Inflammatory macrophage treated with lipopolysaccharide for 1 hour (primary cell): ENCODE measurements at places on chromosomes 6 and 20.

- DNase-seq, result no peak
Observed at GRCh38 chr6:133407320-133408100, 166.4 kb downstream of the EYA4 start.

DNA sequence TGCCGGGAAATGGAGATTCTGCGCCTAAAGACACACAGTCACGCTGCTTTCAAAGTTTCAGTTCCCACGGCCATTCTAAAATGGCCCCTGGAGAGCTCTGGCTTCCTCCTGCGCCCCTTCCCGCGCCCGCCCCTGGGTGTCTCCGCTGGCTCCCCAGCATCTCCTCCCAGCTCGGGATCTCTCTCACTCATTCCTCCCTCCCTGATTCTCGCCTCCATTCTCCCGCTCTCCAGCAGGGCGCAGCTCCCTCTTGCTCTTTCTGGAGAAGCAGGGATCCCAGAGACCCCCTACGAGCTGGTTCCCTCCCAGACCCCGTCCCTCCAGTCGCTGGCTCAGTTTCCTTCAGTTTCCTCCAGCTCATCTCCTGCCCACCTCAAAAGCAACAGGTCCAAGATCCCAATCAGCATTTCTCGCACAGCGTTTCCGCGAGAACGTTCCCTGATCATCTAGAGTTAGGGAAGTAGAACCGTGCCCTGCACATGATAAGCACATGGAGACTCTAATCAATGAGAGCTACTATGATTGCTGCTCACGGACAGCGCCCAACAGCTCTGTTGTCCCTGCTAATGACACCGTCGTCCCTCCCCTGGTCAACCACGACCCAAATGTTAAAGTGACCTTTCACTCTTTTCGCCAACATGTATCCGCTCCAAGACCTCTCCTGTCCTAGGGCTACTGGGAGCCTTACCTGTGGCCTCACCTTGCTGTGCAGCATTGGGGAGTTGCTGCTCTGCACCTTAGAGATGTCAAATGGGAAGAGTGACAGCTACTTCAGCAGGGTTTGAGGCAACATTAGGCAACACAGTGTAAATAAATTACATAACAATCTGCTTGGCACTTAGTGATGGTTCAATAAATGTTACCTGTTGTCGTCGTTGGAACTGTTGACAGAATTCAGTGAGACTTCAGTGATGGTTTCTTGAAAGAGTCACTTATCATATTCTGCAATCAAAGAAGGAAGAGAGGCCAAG, 218.5 kb upstream of the QKI start:
- no peak for DNase-seq

DNA sequence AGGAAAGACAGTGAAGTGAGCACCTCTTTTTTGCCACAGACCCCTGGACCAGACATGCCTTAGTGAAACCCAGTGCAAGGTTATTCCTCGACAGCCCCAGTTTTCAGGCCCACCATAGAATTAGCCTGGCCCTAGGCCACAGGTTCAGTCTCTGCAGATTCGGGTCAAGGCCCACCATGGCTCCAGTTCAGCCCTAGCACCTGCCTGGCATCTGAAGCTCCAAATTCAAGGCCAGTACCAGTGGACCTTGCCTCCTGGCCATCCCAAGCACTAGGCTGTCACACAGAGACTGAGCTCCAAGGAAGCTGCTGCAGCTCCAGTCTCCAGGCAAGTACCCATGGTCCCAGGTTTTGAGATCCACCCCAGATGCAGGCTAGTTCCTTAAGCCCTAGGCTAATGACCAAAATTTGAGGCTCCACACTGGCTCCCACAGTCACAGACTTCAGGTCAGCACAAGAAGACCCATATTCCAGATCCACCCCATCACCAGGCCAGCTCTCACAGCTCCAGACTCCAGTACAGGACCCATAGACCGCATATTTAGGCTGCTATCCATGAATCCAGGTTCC, 877.5 kb upstream of the ADGRB3 start:
- no peak for DNase-seq

DNA sequence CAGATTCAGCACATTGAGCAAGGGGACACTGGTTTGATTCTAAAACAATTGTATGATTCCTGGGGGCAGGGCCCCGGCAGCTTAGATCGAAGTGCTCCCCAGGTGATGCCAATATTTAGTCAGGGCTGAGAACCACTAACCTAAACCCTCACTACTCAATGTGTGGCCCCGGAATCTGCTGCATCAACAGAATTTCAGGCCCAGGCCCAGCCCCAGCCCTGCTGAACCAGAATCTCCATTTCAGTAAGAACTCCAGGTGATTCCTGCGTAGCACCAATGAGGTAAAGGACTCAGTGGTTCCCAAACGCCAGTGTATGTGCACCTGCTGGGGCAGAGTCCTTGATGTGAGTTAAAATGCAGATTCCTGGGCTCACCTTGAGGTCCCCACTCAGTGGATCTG, 152.8 kb upstream of the KCNG1 start:
- DNase-seq, result no peak

- no peak for DNase-seq
Observed at GRCh38 chr6:25441663-25442270, 162.6 kb downstream of the CARMIL1 start.

- no peak for DNase-seq
Observed at GRCh38 chr20:14700639-14700960, 363.2 kb upstream of the FLRT3 start.

DNA sequence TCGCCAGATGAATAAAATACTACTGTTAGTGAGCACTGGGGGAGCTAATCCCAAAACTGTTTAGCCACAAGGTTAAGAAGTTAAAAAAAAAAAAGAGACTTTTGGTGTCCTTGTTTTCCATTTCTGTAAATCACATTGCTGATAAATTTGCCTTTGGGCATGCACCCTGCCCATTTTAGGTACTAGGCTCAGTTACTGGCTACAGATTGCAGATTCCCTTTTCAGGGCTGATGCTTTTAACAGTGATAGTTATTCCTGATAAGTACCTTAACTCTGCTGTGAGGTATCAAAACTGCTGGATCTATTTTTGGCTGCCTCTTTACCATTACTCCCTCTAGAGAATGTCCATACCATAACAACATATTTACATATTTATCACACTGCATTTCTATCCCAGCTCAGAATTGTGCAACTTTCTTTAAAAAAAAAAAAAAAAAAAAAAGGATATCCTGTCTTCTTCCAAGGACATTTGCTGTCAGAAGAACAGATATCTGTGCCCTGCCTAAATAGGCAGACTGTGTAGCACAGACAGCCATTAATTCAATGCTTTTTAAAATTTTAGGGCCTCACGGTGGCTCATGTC, 94.5 kb downstream of the SSR1 start:
- DNase-seq, result no peak

DNA sequence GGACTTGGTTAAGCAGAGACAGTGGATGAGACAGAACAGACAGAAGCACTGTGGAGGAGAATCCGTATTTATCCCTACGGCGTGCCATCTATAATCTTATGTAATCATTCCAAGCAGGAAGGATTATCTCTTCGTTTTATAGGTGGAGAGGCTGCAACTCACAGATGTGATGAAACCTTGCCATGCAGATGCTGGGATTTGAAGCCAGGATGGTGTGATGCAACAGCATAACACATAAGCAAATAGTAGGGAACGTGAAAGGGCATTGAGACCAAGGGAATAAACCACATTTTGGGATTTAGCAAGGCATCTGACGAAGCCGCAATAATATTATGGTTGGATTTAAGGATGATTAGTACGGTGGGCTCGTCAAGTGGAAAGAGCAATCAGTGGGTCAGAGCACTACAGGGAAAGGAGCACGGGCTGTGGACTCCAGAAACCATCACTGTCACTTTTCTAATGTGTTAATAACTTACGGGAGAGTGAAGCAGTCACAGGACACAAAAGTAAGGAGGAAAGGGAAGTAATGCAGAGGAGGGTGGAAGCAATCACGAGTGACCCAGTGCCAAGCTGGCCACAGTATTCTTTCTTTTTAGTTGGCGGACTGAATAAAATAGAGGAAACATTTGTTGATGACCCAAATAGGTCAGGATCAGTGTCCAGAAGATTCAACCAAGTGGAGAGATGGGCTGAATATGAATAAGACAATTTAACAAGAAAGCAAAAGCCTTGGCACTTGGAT, 119.6 kb upstream of the EDN1 start:
- peak; percentile 35 for DNase-seq

GRCh38 chr20:63024573-63025392, 18.0 kb upstream of the BHLHE23 start:
- DNase-seq, result no peak

DNA sequence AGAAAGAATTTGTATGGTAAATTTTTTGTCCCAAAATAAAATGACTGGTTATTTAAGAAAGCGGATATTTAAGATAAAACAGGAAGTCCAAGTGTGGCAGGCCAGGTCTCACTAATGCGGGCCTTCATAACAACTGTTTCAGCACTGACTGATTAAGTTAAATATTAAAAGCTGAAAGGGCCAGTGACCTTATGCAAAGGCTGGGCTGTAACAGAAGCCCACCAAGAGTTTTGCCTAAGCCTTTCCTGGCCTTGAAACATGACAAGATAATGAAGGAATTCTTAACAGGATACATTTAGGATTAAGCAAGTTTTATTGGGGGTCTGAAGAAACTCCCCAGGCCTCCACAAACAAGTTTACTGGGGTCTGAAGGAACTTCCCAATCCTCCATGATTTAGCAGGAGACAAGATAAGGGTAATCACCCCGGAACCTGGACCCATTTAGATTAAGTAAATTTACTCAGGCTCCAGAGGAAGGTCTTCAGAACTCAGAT, 36.3 kb downstream of the ZNF133 start:
- DNase-seq, result no peak

DNA sequence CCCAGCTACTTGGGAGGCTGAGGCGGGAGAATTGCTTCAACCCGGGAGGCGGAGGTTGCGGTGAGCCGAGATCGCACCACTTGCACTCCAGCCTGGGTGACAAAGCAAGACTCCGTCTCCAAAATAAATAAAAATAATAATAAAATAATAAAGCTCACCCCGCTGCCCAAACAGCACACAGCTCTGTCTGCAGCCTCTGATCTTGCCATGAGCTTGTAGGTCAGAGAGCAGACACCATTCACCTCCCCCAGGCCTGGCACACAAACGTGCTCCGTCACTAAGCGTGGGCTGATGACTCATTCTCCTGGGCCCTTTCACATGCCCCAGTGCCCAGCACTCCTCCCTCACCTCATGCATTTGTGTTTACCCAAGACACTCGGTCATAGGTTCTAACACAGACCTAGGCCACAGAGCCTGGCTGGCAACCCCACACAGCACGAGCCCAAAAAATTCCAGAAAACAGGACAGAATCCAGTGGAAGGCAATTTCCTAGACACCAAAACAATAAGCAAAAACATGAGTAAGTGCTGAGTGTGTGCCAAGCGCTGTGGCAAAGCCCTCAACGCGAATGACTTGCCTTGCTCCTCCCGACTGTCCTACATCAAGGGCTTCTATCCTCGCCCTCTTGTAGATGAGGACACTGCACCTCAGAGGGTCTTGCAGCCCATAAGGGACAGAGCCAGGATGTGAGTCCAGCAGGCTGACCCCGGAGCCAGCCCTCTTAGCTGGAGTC, 18.0 kb downstream of the ATP9A start:
- peak; percentile 82 for DNase-seq

GRCh38 chr6:56772737-56773184, 130.1 kb upstream of the DST start:
- DNase-seq, result no peak

DNA sequence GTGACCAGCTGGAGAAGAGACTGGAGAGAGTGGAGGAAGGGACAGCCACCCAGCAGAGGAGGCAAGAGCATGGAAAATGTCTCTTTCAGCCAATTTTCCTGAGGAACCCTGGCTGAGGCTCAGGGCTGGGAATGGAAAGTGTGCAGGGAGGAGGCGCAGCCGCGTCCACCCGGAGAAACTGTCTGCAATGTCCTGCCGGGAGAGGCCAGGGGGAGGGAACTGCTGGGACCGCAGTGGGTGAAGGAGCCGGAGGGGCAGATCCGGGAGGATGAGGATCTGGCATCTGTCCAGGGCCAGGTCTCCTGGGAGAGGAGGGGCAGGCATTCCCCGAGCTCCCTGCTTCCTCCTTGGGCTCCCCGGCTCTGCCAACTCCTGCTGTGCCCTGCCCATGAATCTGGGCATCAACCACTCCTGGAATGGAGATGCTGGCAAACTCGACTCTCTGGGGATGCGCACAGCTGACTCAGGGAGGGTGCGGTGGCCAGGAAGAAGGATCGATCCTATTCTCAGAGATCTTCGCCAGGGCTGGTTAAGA, 17.4 kb upstream of the HM13 start:
- no peak for DNase-seq

DNA sequence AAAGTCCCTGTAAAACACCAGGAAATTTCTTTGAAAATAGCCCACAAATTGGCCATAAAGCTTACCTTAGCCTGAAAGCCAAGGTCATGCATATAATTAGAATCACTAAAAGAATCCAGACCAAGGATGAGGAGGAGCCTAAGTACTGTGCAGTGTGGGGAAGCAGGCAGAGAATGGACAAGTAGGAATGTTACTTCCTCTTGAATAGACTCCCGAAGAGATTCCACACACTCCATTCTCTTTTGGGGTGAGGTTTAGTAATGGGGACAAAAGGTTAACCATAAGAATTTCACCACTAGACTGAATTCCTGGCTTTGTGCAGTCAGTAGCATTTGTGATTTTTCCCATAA, 27.5 kb upstream of the MARCKS start:
- DNase-seq, result no peak

GRCh38 chr6:155117256-155117655, 122.1 kb downstream of the TIAM2 start:
- DNase-seq, result no peak

GRCh38 chr20:8039042-8039441, 19.5 kb upstream of the TMX4 start:
- DNase-seq, result no peak

DNA sequence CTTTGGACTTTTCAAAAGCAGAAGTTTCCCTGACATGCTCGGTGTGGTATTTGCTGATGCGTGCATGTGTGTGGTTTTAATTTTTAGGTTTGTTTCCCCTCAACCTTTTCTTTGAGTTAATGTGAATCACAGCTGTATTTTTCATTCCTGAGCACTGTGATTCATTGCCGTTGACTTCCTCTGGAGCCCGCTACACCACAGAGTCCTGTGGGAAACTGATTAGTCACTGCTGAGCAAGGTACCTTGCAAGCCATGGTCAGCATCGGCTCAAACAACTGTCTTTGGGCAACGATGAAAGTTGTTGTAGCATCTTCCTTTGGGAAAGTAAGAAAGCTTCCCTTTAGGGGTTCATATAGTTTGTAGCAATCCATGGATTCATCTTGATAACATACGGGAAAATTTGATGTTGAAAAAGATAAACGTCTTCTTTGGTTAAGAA, 57.5 kb downstream of the RIN2 start:
- peak; percentile 69 for DNase-seq

GRCh38 chr6:2938004-2938631, 33.2 kb downstream of the SERPINB6 start:
- DNase-seq, result no peak
